Iris pigment epithelial cell (primary cell): ENCODE measurements at places on chromosomes 3 and 15.
A peak's percentile ranks its signal among the peaks of the same experiment; 100 is the strongest.

DNA sequence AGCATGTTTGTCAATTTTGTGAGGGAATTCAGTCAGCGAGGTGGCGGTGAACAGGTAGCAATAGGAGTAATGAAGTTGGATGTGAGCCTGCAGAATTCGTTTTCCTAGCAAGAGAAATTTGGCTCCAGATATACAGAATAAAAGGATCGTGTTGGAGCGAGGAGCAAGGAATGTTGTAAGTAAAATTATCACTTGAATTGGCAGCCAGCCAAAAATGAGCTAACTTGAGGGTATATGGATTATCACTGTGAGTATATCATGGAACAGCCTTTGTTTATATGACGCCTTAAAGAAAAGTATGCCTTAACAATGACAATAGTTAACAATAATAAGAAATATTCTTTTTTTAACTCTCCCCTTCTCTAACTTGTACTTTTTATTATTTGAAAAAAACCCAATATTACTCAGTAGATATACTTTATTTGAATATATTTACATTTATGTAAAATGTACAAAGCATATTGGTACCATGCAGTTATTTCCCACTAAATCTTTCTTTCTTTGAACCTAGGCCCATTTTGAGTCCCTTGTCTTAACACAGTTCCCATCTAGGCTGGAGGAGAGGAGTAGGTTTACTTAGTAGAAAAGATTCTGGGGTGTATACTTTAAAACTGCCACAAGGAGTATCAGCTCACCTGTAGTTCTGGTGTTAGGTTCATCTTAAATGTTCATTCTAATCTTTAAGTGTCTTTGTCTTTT is 29.3 kb downstream of the EPHA6 start:
- no peak for DNase-seq

- peak; percentile 48 for DNase-seq
These were observed 124.3 kb downstream of the TIGIT start for GRCh38 chr3:114418107-114418506.

GRCh38 chr15:80059786-80060355 is 395 bp downstream of the ZFAND6 start:
- DNase-seq: peak; percentile 29

GRCh38 chr15:57553526-57553925 is 38.2 kb upstream of the MYZAP start:
- no peak for DNase-seq

- no peak for DNase-seq
These were observed 21.7 kb downstream of the ZXDC start for GRCh38 chr3:126454025-126454424.

- no peak for DNase-seq
These were observed 237.0 kb downstream of the SCAPER start for GRCh38 chr15:76667943-76668715.

GRCh38 chr15:73984208-73984979 is 7.7 kb downstream of the STOML1 start:
- DNase-seq: no peak

GRCh38 chr3:15542614-15543013 is 21.1 kb upstream of the COLQ start:
- no peak for DNase-seq

DNA sequence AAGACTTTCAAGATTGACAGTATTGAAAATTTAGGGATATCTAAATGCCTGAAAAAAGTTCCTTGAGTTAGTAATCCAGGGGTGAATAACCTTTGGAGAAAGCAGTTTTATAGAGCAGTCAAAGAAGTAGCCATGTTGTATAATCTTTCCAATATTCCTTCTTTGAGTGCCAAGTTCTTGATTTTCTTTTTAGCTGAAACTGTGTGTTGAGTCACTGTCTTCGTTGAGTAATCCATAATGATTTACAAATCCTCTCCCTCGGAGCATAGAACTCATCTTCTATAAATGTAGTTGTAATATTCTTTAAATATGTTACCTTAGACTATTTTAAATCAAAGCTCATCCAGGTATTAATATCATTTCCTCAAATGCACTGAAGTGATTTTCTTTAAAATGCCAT is 135.2 kb downstream of the BBX start:
- peak; percentile 75 for DNase-seq

DNA sequence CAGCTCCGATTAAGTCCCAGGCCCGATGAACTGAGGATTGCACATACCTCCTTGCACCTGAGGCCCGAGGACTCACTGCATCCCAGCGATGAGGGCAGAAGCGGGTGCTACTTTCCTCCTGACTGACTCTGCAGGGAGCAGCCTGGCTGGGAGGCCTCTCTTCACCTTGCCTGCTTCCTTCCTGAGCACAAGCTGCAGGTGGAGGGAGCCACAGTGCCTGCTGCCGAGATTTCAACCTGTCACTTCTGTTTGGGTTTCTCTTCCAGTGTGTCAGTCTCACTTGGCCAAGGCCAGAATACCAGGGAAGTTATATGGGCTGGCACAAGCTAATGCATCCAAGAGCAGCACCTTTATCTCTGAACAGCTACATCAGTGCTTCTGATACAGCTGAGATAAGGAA is 185.4 kb downstream of the NTRK3 start:
- no peak for DNase-seq

- peak; percentile 17 for DNase-seq
These were observed 15.2 kb downstream of the PFN2 start for GRCh38 chr3:149955449-149955848.

- no peak for DNase-seq
These were observed 13.2 kb upstream of the TIPARP start for GRCh38 chr3:156661155-156661554.

- no peak for DNase-seq
These were observed 25.5 kb upstream of the APOD start for GRCh38 chr3:195609229-195609628.

- DNase-seq: no peak
These were observed 778 bp downstream of the CRBN start for GRCh38 chr3:3178498-3179328.
